ENCODE measurements at places on chromosomes 5 and 9.

- DNase-seq: no peak
Measured at GRCh38 chr9:35852267-35852815, 17.9 kb downstream of the OR13J1 start.

DNA sequence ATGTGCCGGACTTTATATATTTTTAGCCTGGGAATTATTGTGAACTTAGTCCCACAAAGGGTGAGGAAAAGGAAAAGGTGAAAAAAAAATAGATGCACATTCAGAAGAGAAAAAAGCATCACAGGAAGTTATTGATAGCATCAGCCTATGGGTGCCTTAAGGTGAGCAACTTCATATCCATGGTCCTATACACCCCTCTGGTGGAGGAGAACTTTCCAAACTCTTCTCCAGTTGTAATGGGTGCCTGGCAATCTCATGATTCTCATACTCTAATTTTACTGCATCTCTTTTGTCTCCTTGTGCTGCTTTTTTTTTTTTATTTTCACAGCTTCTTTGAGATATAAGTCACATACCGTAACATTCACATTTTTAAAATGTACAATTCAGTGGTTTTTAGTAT is 107.4 kb downstream of the JAKMIP2 start:
- no peak for DNase-seq

- DNase-seq: no peak
Measured at GRCh38 chr9:35269919-35270318, 108.1 kb downstream of the UNC13B start.

- DNase-seq: no peak
Measured at GRCh38 chr9:133379153-133380086, 3.3 kb downstream of the STKLD1 start.

- no peak for DNase-seq
Measured at GRCh38 chr5:17694914-17695313, 60.7 kb downstream of the TAF11L14 start.

DNA sequence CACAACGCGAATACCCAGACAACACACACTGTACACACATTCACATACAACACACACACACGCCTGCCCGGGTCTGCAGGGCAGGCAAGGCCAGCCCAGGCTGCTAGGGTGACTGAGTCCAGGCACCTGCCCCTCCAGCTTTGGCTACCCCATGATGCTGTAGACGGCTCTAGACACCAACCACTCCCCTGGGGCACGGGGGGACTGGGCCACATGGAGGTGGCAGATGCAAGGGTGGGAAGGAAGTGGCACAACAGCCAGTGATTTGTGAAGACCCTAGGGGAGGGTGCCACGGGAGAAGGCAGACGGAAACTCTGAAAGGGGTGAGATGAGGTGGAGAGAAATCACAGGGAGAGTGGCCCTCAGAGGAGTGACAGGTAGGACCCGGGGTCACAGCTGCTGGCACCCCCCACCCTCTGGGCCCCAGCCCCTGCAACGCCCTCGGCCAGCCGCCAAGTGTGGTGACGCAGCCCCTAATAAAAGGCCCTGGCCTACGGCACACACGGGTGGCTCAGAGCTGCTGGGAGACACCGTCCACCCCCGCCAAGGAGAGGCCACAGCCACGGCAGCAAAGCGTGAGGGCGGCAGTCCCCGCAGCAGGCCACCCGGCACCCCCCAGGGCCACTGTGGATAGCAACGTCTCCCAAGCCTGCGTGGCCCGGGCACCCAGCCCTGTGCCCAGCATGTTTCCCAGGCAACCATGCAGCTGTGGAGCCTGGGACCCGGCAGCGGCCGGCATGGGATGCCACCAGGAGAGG is 6.6 kb upstream of the CCDC187 start:
- DNase-seq: no peak

GRCh38 chr9:136534366-136534765 is 11.5 kb downstream of the NOTCH1 start:
- no peak for DNase-seq

- DNase-seq: no peak
Measured at GRCh38 chr5:79791843-79792242, 102.2 kb downstream of the CMYA5 start.

- DNase-seq: no peak
Measured at GRCh38 chr9:111961009-111961408, 64.4 kb downstream of the UGCG start.

GRCh38 chr5:138629392-138629791 is 54.2 kb upstream of the HSPA9 start:
- DNase-seq: no peak

GRCh38 chr5:171689853-171690417 is 95.7 kb upstream of the SMIM23 start:
- no peak for DNase-seq

DNA sequence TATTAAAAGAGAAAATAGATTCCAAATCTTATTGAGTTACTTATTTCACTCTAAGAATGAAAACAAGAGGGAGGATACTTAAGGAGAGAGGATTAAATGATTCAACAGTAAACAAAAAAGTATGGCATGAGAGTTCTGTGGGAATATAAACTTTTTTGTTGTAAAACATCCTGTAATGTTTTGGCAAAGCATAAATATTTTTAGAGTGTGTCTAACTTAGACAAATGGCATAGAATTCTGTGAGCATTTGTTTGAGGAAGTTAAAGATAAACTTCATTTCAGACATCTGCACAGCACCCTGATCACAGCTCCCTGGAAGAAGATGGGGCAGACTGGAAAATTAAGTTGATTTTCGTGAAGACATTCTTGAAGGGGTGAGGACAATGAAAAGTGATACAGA is 246.8 kb upstream of the HAPLN1 start:
- DNase-seq: no peak

- DNase-seq: peak; percentile 11
Measured at GRCh38 chr5:122942164-122942914, 94.2 kb downstream of the PPIC start.

DNA sequence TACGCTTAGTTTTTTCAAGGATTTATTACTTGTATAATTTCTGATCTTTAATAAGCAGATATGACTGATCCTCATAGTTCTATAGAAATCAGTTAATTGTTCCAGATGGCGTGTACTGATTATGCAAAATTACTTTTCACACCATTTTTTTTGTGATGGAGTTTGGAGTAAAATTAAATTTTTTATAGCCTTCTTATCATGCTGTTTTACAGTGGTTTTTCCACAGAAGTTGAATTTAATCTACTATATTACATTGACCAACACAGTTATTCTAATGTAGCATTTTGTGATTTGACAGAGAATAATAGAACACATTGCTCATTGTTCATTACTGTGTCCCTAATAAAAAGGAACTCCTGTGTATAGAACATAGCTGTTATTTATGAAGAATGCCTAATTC is 111.1 kb downstream of the MVB12B start:
- DNase-seq: no peak
